ENCODE measurements at places on chromosomes 2 and 18. TPM values are rescaled to one million over a fixed set of nuclear protein-coding genes. Genes with fewer than 3 reads are reported as not detected.
A peak's percentile ranks its signal among the peaks of the same experiment; 100 is the strongest.

DNA sequence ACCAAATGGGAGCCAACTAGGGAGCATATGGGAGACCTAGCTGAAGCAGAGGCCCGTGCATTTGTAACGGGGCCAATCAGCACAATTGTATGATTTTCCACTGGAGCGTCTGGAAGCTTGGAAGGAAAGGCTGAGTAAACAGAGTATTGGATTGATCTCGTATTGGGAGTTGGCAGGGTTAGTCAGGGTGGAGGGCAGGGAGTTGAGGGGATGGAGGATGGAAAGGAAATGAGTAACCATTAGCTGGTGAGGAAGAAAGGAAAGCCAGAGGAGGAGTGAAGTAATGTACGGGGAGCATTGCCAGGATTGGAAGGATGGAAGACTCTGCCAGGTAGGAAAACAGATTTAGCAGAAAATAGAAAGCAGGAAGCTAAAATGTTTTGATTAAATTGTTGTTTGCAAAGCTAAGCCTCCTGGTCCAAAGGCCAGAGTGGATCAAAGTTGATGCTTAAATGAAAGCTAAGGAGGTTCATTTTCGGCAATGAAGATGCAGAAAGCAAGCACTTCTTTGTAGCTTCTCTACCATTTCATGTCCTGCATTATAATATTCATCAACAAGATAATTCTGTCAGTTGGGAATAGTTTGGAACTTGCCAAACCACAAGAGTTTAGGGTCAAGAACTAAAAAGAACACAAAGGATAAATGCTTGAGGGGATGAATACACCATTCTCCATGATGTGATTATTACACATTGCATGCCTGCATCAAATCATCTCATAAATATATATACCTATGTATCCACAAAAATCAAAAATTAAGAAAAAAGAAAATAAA lies 75.6 kb upstream of the TTN start:
- no peak for DNase-seq

GRCh38 chr18:56593906-56594305 lies 44.5 kb downstream of the TXNL1 start:
- peak; percentile 16 for DNase-seq

KATNAL2 gene
- 4.8 TPM for total RNA-seq

GRCh38 chr2:200728630-200729029 lies 83.1 kb upstream of the BZW1 start:
- no peak for DNase-seq

- no peak for DNase-seq
Measured at GRCh38 chr2:18721038-18721922, 131.9 kb upstream of the NT5C1B start.
